ENCODE measurements at places on chromosomes 3 and 15.

DNA sequence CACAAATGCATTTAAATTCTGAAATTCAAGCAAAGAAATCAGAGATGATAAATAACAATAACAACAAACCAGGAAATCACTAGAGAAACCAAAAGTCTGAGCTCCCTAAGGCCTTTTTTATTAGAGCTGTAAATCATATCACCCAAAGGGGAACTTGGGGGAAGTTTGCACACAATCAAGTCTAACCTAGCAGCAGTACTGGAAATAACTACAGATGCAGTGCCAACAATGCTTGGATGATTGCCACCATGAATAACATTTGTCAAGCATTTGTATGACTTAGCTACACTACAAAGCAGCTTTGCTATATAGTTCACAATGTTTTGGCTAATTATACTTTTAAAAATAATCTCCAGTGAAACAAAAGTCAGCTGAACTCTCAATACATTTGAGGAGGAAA lies 27.8 kb downstream of the SHQ1 start:
- DNase-seq, result no peak

- DNase-seq, result no peak
Measured at GRCh38 chr3:3821777-3822176, 22.5 kb downstream of the LRRN1 start.

DNA sequence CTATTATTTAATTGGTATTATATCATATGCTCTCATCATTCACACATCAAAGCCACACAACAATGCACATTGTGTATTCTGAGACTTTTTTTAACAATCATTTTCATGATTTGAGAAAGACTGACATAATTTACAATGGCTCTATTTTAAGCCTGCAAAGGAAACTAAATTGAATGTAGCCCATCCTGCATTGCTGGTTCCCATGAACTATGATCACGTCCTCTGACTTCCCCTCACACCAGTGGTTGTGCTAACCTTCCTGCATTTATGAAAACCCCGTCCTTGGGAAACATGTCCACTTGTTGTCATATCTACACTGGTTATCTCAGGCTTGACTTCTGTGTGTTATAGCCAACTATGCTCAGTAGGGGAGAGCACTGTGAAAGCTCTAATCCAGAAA lies 546.2 kb downstream of the MECOM start:
- DNase-seq, result no peak

- no peak for DNase-seq
Measured at GRCh38 chr15:70266412-70267121, 168.8 kb upstream of the TLE3 start.

GRCh38 chr3:124886168-124887056 lies 753 bp downstream of the ITGB5 start:
- peak; percentile 7 for DNase-seq

DNA sequence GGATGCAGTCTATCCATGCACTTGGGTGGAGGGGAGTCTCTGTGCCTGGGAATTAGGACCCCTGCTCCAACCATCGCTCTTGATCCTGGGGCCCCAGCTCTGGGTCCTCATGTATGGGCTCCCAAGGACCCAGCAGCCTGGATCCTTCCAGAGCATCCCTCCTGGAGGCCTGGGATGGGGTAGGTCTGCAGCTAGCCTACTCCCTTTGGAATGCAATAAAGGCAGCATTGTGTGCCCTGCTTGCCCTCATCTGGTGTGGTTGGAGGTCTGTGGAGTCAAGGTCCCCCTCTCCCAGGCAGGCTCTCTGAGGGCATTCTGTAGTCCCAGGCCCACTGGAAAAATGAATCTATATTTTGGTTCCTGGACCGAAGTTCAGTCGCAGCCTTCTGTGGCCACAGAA lies 15.0 kb upstream of the SLC28A1 start:
- no peak for DNase-seq

GRCh38 chr3:22748453-22749045 lies 454.6 kb upstream of the UBE2E2 start:
- DNase-seq, result no peak

GRCh38 chr3:13057282-13058040 lies 15.8 kb downstream of the IQSEC1 start:
- DNase-seq, result no peak

GRCh38 chr15:65908876-65909275 lies 39.6 kb downstream of the RAB11A start:
- no peak for DNase-seq

- no peak for DNase-seq
Measured at GRCh38 chr15:51398626-51399025, 57.2 kb downstream of the GLDN start.

DNA sequence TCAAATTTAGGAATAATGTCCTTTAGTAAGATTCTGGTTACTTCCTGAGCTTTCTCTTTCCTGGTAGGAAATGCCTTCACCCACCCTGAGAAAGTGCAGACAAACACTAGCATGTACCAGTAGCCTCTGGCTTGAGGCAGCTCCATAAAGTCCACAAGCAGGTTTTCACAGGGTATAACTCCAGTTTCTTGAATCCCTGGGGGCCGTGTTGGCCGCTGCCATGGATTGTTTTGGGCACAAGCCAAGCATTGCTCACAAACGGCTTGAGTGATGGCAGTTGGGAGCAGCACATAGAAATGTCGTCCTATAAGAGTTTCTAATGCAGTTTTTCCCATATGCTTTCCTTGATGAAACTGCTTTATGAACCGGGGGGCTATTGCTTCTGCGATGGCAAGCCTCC lies 164.1 kb downstream of the STXBP5L start:
- no peak for DNase-seq

GRCh38 chr15:79887054-79887930 lies 9.5 kb downstream of the MTHFS start:
- no peak for DNase-seq

GRCh38 chr3:105497386-105497785 lies 130.7 kb downstream of the ALCAM start:
- DNase-seq, result no peak

GRCh38 chr3:127646501-127647046 lies 17.6 kb downstream of the PODXL2 start:
- peak; percentile 9 for DNase-seq

DNA sequence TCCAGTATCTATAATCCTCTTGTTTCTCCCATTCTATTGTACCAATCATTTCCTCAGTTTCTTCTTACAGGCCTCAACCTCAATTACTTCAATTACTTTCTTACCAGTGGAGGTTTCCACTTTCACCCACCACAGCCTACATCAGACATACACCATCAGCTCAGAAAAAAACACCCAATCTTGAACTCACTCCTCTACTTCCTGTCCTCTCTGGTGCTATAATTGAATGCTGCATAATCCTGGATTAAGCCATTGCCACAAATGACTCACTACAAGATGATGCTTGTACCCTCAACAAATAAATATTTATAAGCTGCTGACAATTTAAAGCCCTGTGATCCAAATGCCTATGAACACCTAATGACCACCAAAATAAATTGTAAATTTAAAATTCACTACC lies 18.5 kb downstream of the RYK start:
- no peak for DNase-seq

DNA sequence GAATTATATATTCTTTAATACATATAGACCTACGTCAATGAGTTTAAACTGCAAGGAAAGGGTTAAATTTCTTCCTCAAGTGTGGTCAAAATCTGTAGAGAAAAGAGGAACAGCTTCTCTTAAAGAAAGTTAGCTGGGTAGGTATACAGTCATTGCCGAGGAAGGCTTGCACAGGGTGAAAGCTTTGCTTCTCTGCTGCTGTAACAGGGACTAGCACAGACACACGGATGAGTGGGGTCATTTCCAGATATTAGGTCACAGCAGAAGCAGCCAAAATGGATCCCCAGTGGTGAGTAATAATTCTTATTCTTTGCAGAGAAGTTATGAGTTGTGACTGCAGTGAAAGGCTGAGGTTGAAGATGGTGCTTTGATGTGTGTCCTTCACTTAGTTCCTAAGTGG lies at the start of gene CD86:
Gene CD86, plus strand, starts transcription at position 148 of the 400 bp plus-strand sequence. Its CDS starts 128 bp downstream, at position 276.
- no peak for DNase-seq

- no peak for DNase-seq
Measured at GRCh38 chr15:77187751-77188464, 117.0 kb upstream of the TSPAN3 start.

DNA sequence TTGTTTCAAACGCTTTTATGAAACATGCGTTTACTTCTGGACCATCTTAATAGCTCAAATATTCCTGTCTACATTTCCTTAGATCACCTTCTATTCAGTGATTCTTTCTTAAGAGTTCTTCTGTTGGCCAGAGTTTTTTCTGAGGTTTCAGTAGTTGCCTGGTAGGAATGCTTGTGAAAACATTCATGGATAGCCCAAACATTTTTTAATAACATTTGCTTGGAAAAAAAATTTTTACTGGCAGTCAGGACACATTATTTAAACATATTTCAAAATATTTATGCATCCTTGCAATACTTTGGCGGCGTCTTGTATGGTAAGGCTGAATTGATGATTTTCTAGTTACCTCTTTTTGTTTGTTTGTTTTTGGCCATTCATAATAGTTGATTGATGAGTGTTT lies 47.4 kb upstream of the ZBTB20 start:
- DNase-seq, result no peak

DNA sequence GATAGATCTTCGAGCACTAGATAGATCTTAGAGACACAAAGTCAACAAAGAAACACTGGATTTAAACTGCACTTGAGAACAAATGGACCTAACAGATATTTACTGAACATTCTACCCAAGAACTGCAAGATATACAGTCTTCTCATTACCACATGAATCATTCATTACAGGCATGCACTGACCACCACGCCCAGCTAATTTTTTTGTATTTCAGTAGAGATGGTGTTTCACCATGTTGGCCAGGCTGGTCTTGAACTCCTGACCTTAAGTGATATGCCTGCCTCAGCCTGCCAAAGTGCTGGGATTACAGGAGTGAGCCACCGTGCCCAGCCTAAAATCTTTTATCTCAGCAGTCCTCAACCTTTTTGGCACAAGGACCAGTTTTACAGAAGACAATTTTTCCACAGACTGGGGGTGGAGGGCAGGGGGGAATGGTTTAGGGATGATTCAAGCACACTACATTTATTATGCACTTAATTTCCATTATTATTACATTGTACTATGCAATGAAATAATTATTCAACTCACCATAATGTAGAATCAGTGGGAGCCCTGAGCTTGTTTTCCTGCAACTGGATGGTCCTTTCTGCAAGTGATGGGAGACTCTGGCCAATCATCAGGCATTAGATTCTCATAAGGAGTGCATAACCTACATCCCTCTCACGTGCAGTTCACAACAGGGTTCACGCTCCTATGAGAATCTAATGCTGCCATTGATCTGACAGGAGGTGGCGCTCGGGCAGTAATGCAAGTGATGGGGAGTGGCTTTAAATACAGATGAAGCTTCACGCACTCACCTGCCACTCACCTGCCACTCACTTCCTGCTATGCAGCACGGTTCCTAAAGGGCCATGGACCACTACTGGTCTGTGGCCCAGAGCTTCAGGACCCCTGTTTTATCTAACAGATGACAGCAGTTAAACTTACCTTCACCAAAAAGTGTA lies 21.7 kb downstream of the CSNK1G1 start:
- DNase-seq, result no peak

- no peak for DNase-seq
Measured at GRCh38 chr3:187019542-187020072, 89.3 kb downstream of the ST6GAL1 start.

- DNase-seq, result no peak
Measured at GRCh38 chr3:99366663-99367429, 271.5 kb upstream of the COL8A1 start.

DNA sequence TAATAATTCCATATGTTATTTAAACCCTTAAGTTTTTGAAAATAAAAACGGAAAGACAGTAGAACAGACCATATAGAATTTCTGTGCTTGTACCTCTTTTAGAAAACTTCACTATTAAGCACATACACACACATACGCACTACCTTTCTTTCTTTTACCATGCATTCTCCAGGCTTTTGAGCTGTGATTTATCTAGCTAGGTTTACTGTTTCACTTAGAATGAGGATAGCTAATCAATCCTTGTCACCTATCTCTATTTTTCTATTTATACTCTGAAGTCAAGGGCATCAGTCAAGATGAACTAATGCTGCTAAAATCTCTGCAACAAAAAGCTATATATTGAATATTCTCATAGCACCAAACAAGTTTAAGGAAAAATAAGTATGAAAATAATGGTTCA lies 43.2 kb downstream of the GOLIM4 start:
- DNase-seq, result no peak

GRCh38 chr3:10623578-10624275 lies 118.3 kb upstream of the ATP2B2 start:
- no peak for DNase-seq

DNA sequence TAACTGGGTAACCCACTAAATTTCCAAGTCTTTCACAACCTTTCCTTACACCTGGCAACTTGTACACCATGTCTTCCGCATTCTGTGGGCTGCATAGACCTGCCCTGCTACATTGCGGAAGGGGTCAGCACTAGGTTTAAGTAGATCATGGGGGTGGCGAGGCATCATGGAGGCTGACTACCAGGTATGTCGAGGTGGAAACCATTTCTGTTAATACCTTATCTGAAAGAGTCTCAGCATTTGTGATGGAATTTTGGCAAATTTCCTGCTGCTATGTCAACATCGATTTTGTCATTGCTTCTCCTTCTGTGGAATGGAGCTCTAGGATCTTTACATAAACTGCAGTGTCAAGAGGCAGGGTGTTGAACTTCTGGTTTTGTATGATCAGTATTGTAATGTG lies 187.2 kb downstream of the GHSR start:
- DNase-seq, result no peak

DNA sequence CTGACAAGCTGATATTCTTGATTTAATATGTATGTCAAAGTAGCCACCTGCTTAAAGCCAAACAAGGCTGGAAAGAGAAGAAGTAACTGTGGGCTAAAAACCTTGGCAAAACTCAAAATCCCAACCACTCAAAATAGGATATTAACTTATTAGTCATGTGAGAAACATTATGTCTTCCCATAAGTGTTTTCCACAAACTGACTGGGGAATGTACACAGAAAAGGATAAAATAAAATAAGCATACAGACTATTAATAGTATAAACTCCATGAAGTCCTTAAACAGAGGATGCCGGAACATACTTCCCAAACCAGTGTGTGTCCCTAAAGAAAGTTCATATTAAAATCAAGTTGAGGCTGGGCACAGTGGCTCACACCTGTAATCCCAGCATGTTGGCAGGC lies 263.7 kb upstream of the THBS1 start:
- DNase-seq, result no peak

- DNase-seq, result peak; percentile 58
Measured at GRCh38 chr3:194423317-194423716, 24.3 kb upstream of the GP5 start.

DNA sequence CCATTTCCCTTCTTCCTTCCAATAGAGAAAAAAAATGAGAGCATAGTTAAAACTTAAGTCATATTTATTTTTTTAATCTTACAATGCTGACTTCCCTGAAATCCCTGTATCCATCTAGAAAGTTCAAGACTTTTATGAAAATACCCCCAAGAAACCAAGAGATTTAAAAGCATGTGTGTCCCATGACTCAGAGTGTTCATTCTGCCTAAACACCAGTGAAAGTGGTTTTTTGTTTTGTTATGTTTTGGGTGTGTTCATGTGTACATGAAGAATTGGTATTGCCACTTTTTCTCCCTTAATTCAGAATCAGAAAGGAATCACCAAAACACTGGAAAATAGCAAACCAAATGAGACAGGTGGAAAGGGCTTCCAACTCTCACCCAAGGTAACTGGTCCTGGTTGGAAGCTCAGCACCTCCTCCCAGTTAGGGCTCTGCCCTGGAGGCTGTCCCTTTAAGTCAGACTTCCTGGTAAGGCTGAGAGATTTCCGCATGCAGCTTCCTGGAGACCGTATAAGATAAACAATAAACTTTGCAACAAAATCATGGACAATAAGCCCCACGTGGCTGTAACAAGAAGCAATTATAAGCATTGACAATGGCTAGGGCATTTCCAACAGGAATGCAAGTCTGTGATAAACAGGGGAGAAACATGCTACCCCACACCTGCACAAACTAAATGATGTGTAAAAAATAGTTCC lies 121.9 kb upstream of the ARHGEF3 start:
- DNase-seq, result peak; percentile 43

GRCh38 chr15:63891079-63891767 lies 57.5 kb upstream of the HERC1 start:
- DNase-seq, result peak; percentile 20
